Activated CD4-positive, alpha-beta memory T cell treated with anti-CD3 and anti-CD28 coated beads, Interleukin-2, amount 10 ng/mL, durations not matched to agents 7 days and 5 days (primary cell): ENCODE measurements at places on chromosomes 13 and 19. TPM values are rescaled to one million over a fixed set of nuclear protein-coding genes. Genes with fewer than 3 reads are reported as not detected.

The DNAJC15 gene
- total RNA-seq = 14.6 TPM

The ETV2 gene
- total RNA-seq = 0.65 TPM

The FCGBP gene
- 1.4 TPM for total RNA-seq

The FXYD1 gene
- total RNA-seq = 3.3 TPM

The ICAM5 gene
- 0.53 TPM for total RNA-seq

The ZNF682 gene
- total RNA-seq = 5.5 TPM

The IZUMO4 gene
- 10.3 TPM for total RNA-seq

The ATP4B gene
- total RNA-seq = not detected

The LRG1 gene
- total RNA-seq = 0.18 TPM

The MAST1 gene
- 1.1 TPM for total RNA-seq

The CLC gene
- total RNA-seq = 1.8 TPM

The PSG7 gene
- not detected for total RNA-seq

The CGB8 gene
- total RNA-seq = not detected

The ZNF296 gene
- 5.9 TPM for total RNA-seq

The NUFIP1 gene
- 4.3 TPM for total RNA-seq

The ACTL9 gene
- not detected for total RNA-seq

The MCEMP1 gene
- not detected for total RNA-seq

The THSD8 gene
- 19.2 TPM for total RNA-seq

The ZNF225 gene
- 4.5 TPM for total RNA-seq

The CBLC gene
- total RNA-seq = not detected

The CCDC8 gene
- not detected for total RNA-seq

The PGPEP1 gene
- 42.7 TPM for total RNA-seq
